ENCODE measurements at places on chromosomes 12 and 14. TPM values are rescaled to one million over a fixed set of nuclear protein-coding genes. Genes with fewer than 3 reads are reported as not detected.

GRCh38 chr12:52074971-52075724 is 4.4 kb upstream of the SMIM41 start:
- DNase-seq: no peak

- DNase-seq: no peak
Observed at GRCh38 chr14:46057799-46058198, 593.8 kb downstream of the RPL10L start.

SLC6A15 gene
- 0.43 TPM for total RNA-seq

NAV3 gene
- total RNA-seq: 96.3 TPM

DNA sequence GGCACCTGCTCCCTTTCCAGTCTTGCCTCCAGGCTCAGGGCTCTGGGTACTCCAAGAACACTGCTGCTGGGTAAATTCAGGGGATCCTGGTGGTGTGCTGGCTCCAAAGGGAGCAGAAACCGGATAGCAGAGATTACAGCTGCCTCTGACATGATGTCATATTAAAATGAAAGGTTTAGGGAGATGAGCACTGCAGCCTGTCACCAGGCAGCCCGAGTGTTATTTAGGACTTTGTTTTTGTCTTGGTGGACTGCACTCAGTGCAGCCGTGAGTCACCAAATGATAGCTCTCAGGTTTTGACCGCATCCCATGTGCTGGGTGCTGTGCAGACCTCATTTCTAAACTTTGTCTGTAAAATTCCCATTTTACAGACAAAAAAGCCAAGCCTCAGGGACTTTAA is 266.0 kb upstream of the CRY1 start:
- peak; percentile 26 for DNase-seq

- no peak for DNase-seq
Observed at GRCh38 chr12:67419810-67420209, 150.7 kb downstream of the CAND1 start.

ALX1 gene
- total RNA-seq: 0.64 TPM

DNA sequence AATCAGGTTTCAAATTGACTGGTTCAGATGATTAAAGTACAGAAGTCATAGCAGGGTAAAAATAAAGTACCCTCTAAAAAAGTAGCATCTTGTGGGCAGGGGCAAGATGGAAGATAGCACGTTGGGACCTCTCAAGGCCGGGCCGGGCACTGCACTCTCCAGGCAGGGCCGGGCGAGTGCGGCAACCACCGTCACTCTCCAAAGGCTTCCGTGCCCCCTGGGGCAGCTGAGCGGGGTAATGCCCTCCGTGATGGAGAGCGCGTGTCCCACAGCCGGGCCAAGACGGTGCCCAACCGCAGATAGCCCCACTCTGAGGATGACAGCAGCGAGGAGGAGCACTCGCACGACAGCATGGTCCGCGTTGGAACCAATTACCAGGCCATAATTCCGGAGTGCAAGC is 8.6 kb upstream of the PLXNC1 start:
- no peak for DNase-seq

GRCh38 chr12:52975204-52975603 is 26.3 kb downstream of the KRT18 start:
- DNase-seq: peak; percentile 89

P2RX2 gene
- not detected for total RNA-seq

GRCh38 chr12:57751432-57751787 is 700 bp downstream of the CDK4 start:
- no peak for DNase-seq

GRCh38 chr12:1603269-1603993 is 9.1 kb upstream of the FBXL14 start:
- peak; percentile 42 for DNase-seq

GRCh38 chr12:65955452-65955851 is 131.2 kb downstream of the HMGA2 start:
- no peak for DNase-seq

- DNase-seq: no peak
Observed at GRCh38 chr14:89293314-89293916, 123.6 kb downstream of the FOXN3 start.

PPM1H gene
- total RNA-seq: 2.3 TPM

DNA sequence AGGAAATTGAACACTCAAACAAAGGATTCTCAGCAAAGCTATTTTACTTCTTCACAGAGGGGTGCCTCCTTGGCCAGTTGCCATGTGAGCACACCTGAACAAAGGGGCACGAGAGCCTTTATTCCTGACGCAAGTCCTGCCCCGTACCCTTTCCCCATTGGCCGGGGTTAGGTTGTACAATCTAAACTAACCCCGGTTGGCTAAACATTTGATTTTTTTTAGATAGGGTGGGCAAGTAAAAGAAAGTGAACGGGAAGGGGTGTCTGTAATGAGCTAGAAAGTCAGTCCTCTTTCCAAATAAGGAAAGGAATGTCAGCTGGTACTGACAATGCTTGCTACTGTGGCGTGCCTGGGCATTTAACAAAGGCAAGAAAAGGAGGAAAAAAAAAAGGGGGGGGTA is 135.5 kb upstream of the CDKN3 start:
- DNase-seq: no peak

GRCh38 chr14:77682158-77682553 is 25.7 kb downstream of the ALKBH1 start:
- peak; percentile 51 for DNase-seq

DIO2 gene
- 31.5 TPM for total RNA-seq

DNA sequence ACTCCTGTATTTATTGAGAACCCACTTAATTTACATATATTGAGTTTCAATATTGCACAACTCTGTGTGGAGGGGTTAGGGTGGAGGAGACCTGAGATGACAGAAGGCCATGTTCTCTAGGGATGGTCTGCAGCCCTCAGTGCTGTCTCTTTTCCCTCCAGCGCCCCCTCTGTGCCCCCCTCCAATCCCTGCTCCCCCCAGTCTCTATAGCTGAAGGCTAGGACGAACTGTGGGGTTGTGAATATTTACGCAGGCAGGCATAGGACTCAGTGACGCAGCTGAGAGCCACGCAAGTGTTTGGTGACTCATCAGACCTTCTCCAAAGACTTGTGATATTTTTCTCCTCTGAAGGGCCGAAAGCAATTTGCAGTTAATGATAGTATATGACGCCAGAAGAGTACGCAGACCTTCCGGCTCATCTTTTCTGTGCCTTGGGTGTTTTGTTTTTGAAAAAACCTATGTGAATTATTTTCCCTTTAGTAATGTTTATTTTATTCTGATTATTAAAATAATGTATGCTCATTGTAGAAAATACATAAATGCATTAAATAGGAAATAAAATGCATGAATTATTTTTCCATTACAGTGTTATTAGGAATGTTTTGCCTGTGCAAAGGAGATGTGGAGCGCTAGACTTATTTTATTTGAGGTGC is 85.3 kb downstream of the SLC25A47 start:
- peak; percentile 94 for DNase-seq

- no peak for DNase-seq
Observed at GRCh38 chr14:83744891-83745290, 1785.1 kb upstream of the FLRT2 start.

GRCh38 chr12:18139989-18140596 is 50.1 kb upstream of the RERGL start:
- DNase-seq: peak; percentile 51

DNA sequence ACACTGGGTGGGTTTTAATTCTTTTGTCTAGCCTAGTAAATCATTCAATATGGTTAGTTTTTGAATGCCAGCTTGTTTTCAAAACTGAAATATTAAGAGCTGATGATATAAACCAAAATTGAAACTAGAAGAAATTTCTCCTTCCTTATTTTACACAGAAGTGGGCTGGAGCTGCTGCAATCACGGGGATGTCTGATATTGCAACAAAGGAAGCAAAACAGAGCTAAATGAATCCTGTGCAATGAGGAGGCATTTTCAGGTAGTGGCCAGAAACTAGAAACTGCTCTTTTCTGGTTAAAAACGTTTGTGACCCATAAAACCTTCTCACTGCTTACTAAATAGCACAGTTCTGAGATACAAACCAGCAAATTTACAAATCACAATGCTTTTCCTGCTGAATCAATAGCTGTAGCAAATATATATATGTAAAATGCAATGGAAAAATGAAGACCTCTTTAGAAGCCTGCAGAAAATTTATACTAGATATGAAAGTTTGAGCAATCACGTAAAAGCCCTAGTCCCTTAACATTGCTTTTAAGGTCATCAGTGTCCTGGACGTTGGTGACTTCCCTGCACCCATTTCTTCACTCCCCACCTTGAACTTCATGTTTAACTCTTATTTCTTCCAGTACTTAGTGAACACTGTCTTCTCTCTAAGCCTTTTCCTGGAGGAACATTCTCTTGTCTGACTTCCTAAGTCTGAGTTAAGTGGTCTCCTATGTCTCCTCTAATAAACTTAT is 15.9 kb upstream of the LRRK2 start:
- no peak for DNase-seq

DBX2 gene
- not detected for total RNA-seq

DNA sequence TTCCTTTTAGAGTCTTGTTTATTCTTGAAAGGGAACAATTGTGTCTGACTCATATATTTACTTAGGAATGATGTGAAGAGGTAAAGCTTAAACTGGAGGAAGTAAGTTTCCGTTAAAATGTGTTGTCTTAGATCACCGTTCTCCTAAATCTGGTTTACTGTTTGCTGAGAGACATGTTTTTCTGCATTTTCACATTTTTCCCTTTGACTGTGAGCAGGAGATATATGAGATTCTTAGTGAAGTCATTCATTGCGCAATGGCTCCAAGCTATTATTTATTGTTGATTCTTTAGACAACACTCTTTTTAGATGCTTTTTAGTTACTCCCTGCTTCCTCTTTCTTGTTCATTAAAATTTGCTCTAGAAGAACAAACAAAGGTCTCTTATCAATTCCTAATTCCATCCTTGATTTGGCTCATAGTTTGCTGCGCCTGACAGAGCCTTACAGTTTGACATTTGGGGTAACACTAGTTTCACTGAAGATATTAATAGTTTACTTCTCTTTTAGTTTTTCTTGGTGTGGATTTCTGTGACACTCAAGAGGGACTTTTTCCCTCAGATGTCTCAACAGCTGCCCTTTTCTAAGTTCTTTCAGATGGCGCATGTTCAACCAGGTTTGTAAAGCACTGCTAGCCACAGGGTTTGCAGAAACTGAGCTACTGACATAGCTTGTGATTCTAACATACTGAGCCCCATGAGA is 11.4 kb downstream of the CLECL1 start:
- peak; percentile 86 for DNase-seq

GRCh38 chr12:63302269-63302940 is 151.4 kb upstream of the AVPR1A start:
- DNase-seq: no peak

DNA sequence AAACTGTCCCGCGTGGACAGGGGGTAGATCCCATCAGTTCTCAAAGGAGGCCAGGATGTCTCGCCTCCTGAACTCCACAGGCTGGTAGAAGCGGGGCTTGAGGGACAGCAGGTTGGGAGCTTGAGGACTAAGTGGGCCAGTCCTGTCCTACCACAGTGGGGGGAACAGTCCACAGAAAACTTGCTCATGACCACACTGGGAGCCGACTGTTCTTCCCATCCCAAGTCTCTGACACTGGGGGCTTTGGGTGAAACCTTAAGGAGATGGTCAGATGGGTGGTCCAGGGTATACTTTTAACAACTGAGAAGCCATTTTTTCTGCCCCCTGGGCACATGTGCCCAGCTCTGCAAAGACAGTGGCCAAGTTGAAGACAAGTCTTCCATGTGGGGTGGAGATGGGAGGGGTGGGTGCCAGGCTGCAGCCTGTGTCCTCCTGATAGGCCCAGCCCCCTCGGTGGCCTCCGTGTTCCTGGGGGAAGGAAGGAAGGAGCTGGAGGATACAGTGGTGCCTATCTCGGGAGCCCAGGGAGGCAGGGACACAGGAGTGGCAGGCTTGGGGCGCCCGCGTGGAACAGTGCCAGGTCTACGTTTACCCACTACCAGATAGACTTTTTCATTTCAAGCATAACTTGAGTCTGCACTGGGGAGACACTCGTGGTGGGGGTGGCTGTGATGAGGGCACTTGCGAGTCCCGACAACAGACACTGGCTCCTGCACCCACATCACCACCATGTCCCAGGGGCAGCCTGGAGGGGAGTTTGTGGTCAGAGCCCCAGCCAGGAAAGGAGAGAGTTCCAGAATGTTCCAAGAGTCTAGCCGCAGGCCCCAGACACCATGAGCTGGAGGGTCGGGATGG is 14.7 kb downstream of the RHOF start:
- DNase-seq: no peak

DNA sequence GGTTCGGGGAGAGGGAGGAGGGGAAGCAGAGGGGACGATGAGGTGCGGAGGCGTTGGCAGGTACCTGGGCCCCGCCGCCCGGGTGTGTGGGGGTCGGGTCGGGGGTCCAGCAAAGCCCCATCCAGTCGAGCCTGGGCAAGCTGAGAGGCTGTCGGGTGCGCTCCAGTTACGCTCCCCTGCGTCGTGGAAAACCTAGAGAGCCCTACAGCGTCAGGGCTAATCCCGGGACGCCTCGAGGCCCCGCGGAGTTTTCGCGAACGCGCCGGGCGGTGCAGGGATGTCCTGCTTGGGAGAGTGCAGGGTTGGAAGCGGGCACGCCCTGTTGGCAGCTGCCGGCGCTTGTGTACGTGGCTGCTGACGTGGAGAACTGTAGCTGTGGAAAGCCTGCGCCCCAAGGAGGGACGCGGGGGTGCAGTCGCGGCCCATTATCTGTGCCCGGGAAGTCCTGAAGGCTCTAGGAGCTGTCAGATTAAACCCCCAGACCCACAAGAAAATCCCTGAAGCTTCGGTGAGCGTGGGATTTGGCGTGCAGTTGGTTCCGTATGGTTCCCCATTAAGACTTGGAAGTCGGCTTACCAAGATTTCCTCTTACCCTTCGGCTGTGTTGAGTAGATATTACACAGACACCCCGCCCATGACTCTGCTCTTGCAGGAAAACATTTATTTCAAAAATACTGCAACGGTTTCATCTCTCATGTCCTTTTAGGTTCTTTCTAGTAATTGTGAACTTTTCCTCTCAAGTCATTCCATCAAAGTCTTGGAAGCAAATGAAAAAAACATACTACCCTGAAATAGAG is 11.3 kb upstream of the SLC38A2 start:
- DNase-seq: peak; percentile 98

DNA sequence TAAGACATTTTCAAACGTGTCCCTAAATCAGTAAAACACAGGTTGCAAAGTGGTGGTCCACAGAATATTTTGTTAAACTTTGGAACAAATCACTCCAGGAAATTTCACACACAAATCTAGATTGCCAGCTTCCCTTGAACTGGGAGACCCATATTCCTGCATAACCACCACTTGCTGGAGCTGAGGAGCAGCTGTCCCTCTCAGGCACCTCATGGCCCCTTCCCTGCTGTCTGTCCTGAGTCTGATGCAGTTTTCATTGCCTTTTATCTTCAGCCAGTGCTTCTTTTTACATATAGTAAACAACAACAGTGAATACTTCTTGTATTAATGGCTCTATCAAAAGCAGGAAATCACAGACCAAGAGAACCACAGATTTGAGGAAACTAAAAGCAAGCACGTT is 289.3 kb downstream of the MED13L start:
- no peak for DNase-seq

DNA sequence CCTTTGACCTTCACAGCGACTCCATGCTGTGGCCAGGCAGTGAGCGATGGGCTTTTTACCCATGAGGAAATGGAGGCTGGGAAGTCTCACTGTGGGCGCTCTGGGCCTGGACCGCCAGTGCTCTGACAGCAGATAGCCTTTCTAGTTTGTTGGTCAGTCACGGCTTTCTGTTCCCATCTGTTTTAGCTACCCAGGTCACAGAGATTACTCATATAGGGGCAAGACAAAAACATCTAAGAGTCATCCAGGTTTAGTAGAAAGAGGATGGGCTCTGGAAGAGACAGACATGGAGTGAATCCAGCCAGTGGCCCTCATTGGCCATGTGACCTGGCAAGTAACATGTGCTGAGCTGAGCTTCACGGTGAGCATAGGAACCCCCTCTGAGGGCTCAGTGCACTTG is 68.6 kb downstream of the MARK3 start:
- no peak for DNase-seq

- peak; percentile 86 for DNase-seq
Observed at GRCh38 chr14:55807053-55807880, 227.3 kb downstream of the KTN1 start.

AMN gene
- total RNA-seq: under 0.01 TPM
